ENCODE measurements at places on chromosomes 1 and 21. TPM values are rescaled to one million over a fixed set of nuclear protein-coding genes. Genes with fewer than 3 reads are reported as not detected.

Gene MAB21L3
- total RNA-seq, result 0.18 TPM

DNA sequence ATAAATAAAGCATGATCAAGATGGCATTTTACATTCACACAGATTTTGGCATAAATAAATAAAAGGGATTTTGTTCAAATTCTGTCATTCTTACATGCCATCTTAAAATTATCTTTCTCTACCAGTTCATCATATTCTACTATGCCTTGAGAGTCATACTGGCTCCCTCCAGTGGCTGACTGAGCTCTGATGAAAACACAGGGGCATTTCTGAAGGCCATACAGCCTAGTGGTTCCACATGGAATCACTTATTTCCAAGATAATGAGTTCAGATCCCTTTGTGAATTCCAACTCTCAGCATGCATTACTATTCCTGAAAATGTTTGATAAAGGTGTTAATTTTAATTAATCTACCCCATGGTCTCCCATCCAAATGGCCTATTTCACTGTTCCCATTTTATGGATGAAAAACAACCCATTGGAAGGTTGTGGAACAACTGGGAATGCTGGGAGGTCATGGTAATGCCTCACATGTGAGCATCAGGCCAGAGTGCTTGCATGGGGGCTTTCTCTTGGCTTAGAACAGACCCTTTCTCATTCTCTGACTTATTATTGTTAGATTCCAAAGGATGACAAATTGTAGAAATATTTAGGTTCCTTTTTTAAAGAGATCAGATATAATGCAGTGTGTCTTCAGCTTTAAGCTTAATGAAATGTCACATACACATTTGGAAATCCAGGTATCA lies 622.4 kb upstream of the PKN2 start:
- DNase-seq, result peak; percentile 76

DNA sequence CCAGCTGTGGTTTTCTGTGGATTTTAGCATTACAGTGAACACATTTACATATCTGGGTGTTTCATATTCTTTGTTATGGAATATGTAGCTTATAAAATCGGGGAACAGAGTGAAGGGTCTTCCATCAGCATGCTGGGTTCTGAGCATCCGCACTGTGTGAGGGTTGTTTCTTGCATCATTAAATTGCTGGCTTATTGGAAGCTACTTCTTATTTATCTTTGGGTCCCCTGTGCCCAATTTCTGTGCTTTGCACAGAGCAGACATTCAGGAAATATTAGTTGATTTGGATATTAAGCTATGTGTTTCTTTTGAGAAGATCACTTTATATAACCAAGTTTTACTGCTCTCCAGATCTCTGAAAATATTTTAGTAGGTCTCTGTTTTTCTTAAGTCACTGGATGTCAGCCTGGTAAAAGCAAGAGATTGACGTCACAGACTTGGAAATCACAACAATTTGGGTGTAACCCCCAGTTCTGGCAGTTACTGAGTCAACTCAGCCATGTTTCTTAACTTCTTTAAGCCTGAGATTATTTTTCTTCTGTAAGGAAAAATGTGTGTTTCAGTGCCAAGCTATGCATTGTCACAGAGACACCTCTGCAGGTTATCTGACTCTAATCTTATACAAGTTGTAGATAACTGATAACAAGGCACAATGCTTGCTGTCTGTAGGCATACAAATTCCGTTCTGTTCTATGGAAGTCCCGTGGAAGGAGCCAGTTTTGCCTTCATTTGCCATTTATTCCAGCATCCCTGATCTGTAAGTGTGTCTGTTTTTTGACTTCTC lies 258.3 kb upstream of the KAZN start:
- peak; percentile 96 for DNase-seq

Gene OR2T11
- not detected for total RNA-seq

DNA sequence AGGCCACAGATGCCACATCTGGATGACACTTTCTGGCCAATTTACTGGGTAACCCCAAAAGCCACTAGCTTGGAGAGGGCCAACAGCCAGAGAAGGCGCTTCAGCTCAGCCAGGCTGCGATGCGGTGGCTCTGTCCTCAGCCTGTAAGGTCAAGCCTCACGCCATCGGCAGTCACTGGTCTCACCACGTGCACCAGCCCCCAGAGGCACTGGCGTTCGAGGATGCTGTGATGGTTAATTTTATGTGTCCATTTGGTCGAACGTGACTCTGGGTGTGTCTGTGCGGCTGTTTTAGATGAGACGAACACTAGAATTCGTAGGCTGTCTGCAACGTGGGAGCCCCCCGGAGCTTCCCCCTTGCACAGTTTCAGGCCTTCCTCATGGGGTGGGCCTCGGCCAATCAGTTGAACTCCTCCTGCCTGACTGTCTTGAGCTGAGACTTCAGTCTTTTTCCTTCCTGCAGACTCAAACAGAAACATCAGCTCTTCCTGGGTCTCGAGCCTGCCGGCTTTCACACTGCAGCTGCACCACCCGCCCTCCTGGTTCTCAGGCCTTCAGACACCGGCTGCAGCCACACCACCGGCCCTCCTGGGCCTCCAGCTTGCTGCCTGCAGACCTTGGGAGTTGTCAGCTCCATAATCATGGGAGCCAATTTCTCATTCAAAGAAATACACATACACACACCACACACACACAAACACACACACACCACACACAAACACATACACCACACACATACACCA lies 41.6 kb upstream of the SLC45A1 start:
- DNase-seq, result no peak

DNA sequence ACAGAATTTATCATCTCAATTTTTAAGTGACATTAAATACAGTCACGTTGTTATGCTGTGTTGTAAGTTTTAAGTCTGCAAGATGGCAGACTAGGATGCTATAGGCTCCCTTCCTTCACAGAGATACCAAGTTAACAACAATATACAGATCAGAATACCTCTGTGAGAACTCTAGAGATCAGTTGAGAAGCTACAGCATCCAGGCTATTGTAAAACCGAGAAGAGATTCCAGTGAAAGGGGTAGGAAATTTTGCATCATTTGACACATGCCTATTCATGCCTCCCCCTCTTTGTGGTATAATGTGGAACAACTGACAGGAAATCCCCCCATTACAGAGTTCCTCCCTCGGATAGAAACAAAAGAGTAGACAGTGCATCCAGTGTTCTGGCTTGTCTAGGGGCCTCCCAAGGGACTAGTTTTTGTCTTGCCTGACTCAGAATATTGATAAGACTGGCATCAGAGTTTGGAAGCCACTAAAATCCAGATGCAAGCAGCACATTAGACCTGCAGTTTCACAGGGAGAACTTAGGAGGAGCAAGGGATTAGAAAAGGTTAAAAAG lies 80.6 kb downstream of the LBR start:
- no peak for DNase-seq

Gene SV2A
- 25.0 TPM for total RNA-seq

Gene KIF21B
- total RNA-seq, result not detected

DNA sequence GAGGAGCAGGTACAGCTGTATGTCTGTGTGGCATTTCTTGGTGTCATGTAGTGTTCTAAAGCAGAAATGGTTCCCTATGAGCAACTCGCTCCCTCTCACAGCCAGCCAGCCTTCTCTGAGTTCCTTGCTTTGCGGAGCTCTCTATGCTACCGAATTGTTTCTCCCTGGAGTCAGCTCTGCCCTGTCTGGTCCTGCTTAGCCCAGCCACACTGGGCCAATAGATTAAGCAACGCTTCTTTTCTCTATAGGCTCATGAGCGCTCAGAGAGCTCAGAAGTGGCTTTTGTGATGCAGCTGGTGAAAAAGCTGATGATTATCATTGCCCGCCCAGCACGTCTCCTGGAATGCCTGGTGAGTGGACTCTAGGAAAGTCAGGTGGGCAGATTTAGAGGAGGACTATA lies 113.1 kb downstream of the PIK3R3 start:
- no peak for DNase-seq

Gene ELF3
- 0.09 TPM for total RNA-seq

DNA sequence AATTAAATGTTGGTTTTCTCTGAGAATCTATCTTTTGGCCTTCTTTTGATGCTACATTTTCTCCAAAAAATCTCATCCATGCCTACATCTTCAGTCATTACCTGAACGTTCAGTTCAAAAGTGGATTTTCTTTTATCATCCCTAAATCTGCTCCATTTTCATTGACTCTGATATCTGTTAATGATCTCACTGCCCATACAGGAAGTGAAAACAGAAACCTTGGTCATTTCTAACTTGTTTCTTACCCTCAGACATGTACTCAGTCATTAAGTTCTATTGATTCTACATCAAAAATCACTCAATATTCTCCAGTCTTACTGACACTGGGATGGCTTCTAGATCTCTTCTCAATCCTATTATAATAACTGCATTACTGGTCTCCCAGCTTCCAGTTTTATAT lies 22.7 kb downstream of the PRKACB start:
- DNase-seq, result no peak

- no peak for DNase-seq
Measured at GRCh38 chr1:161768461-161768860, 2.3 kb downstream of the ATF6 start.

- DNase-seq, result peak; percentile 61
Measured at GRCh38 chr1:183070923-183071618, 47.9 kb downstream of the LAMC1 start.

DNA sequence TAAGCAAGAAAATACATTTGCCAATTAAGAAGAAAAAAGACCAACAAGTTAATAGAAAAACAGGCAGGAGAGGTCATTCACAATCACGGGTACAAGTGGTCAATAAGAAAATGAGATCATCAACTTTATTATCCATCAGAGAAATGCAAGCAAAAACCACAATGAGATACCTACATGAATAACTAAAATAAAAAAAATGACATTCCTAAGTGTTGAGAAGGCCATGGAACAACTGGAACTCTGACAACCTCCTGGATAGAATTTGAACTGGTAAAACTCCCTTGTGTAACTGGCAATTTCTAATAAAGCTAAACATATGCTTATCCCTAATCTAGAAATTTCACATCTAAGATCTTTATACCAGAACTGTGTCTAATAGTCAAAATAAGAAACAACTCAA lies 135.4 kb upstream of the BACE2 start:
- DNase-seq, result no peak
